Spinal cord (tissue), 10 donors: ENCODE measurements at places on chromosomes 11 and 22. TPM values are rescaled to one million over a fixed set of nuclear protein-coding genes. Genes with fewer than 3 reads are reported as not detected.

GRCh38 chr22:41842996-41843970 lies 10.4 kb downstream of the SREBF2 start:
- peaks cover 28% of the 10 kb centered on the region for H3K4me1 ChIP-seq
- H3K4me3 ChIP-seq = no peak overlapping the region
- no peaks in the 10 kb centered on the region for H3K27me3 ChIP-seq
- peaks cover 21% of the 10 kb centered on the region for H3K36me3 ChIP-seq
- DNase-seq = no peak
- H3K27ac ChIP-seq = no peak overlapping the region

Gene MS4A3
- total RNA-seq = 29.5 TPM

GRCh38 chr22:35186492-35186891 lies 70.8 kb upstream of the HMGXB4 start:
- no peaks in the 10 kb centered on the region for H3K36me3 ChIP-seq
- no peak for DNase-seq
- no peak overlapping the region for H3K4me3 ChIP-seq
- H3K27me3 ChIP-seq = no peaks in the 10 kb centered on the region

GRCh38 chr11:123057661-123058305 lies 4.2 kb downstream of the HSPA8 start:
- H3K27me3 ChIP-seq = no peaks in the 10 kb centered on the region
- DNase-seq = no peak
- H3K4me3 ChIP-seq = no peak overlapping the region
- peaks cover 19% of the 10 kb centered on the region for H3K4me1 ChIP-seq
- H3K27ac ChIP-seq = no peak overlapping the region
- peaks cover 59% of the 10 kb centered on the region for H3K36me3 ChIP-seq

Gene LZTR1
- 66.6 TPM for total RNA-seq
